Cardiac muscle cell (in vitro differentiated cells and primary cell): ENCODE measurements at places on chromosomes 2 and 18. TPM values are rescaled to one million over a fixed set of nuclear protein-coding genes. Genes with fewer than 3 reads are reported as not detected.

The MARCHF4 gene
- polyA plus RNA-seq = not detected in 2 replicates

- H3K4me1 ChIP-seq = no peaks in the 10 kb centered on the region
- no peak overlapping the region for H3K27ac ChIP-seq
- no peak for DNase-seq
- no peak overlapping the region for H3K4me3 ChIP-seq
- H3K36me3 ChIP-seq = no peaks in the 10 kb centered on the region
- H3K27me3 ChIP-seq = no peaks in the 10 kb centered on the region
Observed at GRCh38 chr18:59787998-59788790, 91.0 kb upstream of the CCBE1 start.

DNA sequence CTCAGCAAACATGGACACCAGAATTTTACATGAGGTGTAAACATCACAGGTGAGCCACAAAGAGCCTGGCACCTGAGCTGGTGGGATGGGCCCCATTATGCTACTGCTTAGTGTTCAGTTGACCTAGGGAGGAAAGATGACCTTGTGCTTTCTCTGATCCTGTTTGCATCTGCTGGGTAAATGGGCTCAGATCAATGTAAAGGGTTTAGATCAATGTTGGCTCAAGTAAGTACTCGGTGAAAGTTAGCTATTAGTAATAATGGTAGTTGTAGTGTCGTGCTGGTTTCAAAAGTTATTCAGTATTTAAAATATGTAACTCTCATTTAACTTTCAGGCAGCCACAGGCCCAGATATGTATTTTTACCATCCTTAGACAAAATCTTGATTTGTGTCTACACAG, 19.8 kb downstream of the ABHD3 start:
- DNase-seq = no peak
- H3K36me3 ChIP-seq = no peaks in the 10 kb centered on the region

GRCh38 chr18:45402485-45403056, 212.7 kb upstream of the SLC14A2 start:
- no peaks in the 10 kb centered on the region for H3K27me3 ChIP-seq
- no peak overlapping the region for H3K4me3 ChIP-seq
- no peaks in the 10 kb centered on the region for H3K4me1 ChIP-seq

The TWIST2 gene
- polyA plus RNA-seq = not detected in 2 replicates
